Caco-2 (cell line): ENCODE measurements at places on chromosomes 5 and 9.

DNA sequence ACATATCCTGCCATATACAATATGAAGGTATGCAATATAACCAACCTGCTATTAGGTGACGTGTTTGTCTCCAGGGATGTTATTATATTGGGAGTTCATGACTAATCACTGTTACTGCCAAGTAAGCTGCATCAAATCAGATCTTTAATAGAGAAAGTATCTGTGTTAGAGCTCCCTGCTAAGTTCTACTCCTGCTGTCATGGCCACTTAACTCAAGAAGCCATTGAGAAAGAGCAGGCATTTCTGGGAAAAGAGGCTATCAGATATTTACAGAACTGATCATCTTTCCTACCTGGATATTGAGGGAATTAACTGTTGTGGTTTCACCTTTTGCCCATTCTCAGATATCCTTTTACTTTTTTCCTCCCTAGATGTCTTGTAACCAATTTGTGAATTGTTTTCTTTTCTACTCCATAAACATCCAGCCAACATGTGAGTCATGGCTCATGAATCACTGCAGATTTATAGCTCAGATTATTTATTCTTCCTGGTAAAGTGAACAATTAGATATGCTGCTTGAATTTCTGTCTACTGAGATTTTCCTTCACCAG lies 634.8 kb upstream of the FAM174A start:
- H3K4me3 ChIP-seq, result no peak overlapping the region
- no peaks in the 10 kb centered on the region for H3K4me1 ChIP-seq
- no peaks in the 10 kb centered on the region for H3K27me3 ChIP-seq
- H3K27ac ChIP-seq, result no peak overlapping the region
- no peaks in the 10 kb centered on the region for H3K36me3 ChIP-seq
- no peak for DNase-seq

DNA sequence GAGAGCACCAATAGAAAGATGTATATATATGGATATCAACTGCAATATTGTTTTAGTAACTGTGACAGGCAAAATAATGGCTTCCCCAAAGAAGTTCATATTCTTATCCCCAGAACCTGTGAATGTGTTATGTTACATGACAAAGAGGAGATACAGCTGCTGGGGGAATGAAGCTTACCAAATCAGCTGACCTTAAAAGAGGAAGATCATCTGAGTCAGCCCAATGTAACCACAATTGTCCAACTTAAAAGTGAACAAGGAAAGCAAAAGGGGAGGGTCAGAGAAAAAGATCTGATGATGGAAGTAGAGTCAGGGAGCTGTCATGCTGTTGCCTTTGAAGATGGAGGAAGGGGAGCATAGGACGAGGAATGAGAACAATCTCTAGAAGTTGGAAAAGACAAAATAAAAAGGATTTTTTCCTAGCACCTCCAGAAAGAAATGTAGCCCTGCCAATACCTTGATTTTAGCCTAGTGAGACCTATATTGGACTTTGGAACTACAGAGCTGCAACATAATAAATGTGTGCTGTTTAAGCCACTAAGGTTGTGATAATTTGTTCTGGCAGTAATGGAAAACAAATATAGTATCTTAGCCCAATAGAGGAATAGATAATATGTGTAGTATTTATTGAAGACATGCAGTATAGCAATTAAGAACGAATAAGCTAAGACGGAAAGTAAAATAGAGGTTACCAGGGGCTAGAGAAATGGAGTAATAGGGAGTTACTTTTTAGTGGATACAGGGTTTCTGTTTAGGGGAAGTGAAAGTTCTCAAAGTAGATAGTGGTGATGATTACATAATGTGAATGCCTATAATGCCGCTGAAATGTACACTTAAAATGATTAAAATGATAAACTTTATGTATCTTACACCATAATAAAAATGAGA lies 115.9 kb downstream of the PIK3R1 start:
- H3K27me3 ChIP-seq, result no peaks in the 10 kb centered on the region
- no peaks in the 10 kb centered on the region for H3K4me1 ChIP-seq
- H3K36me3 ChIP-seq, result no peaks in the 10 kb centered on the region
- no peak for DNase-seq
- no peak overlapping the region for H3K4me3 ChIP-seq

- no peak for DNase-seq
- H3K27me3 ChIP-seq, result no peaks in the 10 kb centered on the region
Observed at GRCh38 chr5:61076626-61077025, 85.6 kb downstream of the SMIM15 start.

DNA sequence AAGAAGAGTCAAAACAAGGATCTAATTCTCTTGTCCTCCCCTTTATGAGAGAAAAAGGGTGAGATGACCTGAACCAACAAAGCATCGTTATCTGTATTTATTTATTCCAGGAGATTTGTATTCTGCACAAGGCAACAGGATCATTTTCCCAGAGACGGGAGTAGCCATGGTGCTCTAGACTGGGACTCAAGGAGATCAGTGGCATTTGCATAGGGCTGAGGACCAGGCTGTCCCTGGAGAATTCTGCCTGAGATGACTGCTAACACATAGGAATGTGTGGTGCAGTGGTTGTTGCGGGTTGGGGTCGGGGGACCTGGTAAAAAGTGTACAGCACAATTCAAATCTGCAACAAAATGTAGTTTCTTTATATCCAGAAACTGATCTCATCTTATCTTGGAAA lies 22.3 kb upstream of the ZNF474 start:
- no peak for DNase-seq
- no peak overlapping the region for H3K27ac ChIP-seq
- H3K36me3 ChIP-seq, result no peaks in the 10 kb centered on the region
- no peak overlapping the region for H3K4me3 ChIP-seq
- no peaks in the 10 kb centered on the region for H3K27me3 ChIP-seq

DNA sequence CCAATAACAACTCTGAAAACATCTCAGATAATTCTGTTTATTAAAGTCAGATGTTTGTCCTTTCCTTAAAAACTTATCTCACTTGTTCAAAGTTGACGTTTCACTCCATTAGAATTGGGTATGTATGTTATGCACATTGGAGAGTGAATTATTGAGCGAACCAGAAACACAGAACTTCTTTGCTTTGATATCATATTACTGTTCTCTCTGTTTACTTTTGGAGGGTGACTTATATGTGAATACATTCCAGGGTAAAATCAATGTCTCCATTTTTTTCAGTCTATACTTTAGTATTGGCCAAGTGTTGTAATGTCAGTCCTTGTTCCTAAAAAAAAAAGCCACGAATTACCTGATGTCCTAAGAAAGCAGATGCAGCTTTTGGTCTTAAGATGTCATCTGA lies 307.4 kb downstream of the CSNK1G3 start:
- no peak overlapping the region for H3K27ac ChIP-seq
- H3K4me3 ChIP-seq, result no peak overlapping the region
- H3K27me3 ChIP-seq, result no peaks in the 10 kb centered on the region
- no peaks in the 10 kb centered on the region for H3K36me3 ChIP-seq
- no peak for DNase-seq
- no peaks in the 10 kb centered on the region for H3K4me1 ChIP-seq

- H3K27ac ChIP-seq, result peak overlapping the region; percentile 65
- no peak overlapping the region for H3K4me3 ChIP-seq
- peak; percentile 77 for DNase-seq
Observed at GRCh38 chr5:39283231-39283818, 64.0 kb upstream of the FYB1 start.

DNA sequence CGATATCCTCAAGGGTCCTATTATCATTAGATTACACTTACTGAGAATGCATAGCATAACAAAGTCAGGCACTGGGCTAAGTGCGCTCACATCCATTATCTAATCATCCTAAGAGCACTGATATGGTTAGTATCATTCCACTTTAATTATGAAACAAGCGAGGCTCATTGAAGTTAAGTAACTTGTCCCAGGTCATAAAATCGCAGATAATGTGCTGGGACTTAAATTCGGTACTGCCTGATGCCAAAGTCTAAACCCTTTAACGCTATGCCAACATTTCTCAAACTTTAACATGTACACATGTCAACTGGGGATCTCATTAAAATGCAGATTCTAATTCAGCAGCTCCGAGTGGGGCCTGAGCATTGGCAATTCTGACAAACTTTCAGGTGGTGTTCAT lies 204.7 kb downstream of the PTTG1 start:
- H3K27ac ChIP-seq, result no peak overlapping the region
- no peaks in the 10 kb centered on the region for H3K4me1 ChIP-seq
- no peak for DNase-seq

- no peak for DNase-seq
Observed at GRCh38 chr5:154260224-154260927, 69.8 kb downstream of the GALNT10 start.

GRCh38 chr9:73531051-73531532 lies 379.4 kb downstream of the ANXA1 start:
- no peaks in the 10 kb centered on the region for H3K36me3 ChIP-seq
- H3K27me3 ChIP-seq, result no peaks in the 10 kb centered on the region
- no peak overlapping the region for H3K27ac ChIP-seq
- H3K4me3 ChIP-seq, result no peak overlapping the region
- no peaks in the 10 kb centered on the region for H3K4me1 ChIP-seq

- H3K4me3 ChIP-seq, result peak overlapping the region; percentile 53
- no peaks in the 10 kb centered on the region for H3K27me3 ChIP-seq
- no peaks in the 10 kb centered on the region for H3K36me3 ChIP-seq
- H3K4me1 ChIP-seq, result no peaks in the 10 kb centered on the region
Observed at GRCh38 chr9:2016408-2017330, 1.5 kb downstream of the SMARCA2 start.

DNA sequence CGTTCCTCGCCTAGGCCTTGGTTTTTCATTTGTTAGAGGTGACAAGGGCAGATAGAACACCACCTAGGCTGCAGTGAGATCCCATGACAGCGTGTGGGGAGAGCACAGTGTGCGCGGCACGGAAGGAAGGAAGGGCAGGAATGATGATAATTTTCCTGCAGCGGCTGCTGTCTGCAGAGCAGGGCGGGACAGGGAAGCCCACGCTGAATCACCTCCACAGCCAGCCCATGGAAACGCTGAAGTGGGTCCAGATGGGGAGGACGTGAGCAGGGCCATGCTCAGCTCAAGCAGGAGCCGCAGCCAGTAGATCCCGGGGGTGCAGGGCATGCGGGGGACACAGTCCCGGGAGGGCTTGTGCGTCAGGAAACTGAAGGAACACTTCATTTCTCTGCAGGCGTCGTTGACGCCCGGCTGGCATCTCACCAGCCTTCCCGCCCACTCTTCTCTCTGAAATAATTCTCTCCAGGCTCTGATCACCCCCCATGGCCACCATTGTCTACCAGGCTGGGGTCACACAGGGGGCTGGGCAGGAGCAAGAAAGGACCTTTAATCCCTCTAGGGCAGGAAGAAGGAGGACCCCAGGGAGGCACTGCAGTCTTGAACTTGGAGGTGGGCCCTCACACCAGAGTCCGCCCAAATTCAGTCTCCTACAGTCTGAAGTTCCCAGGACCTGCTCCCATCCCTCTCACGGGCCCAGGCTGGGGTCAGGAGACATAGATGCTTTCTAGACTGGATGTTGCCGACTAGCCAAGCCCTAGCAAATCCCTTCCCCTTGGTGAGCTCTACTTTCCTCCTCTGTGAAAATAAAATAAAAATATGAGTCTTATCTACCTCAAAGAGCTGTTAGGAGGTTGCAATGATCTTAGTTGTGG lies 20.9 kb upstream of the SYNPO start:
- no peak overlapping the region for H3K4me3 ChIP-seq
- no peaks in the 10 kb centered on the region for H3K27me3 ChIP-seq
- no peak for DNase-seq
- no peaks in the 10 kb centered on the region for H3K36me3 ChIP-seq
- H3K4me1 ChIP-seq, result no peaks in the 10 kb centered on the region; the same call in 1 of the 2 replicates

DNA sequence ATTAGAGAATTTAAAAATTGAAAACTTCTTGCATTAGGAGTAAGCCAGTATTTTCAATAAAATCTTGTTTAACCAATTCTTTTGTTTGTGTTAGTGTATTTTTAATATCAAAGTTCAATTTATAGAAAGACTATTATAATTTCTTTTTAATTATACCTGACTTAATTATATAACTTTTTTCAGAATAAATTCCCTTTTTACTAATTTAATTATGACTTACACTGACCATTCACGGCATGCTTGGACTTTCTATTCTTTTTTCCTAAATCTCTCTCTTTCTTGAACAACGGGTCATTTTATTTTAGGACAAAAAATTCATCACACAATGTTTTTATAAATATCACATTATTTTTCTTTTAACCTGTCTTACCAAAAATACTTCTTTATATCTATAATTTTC lies 555.3 kb upstream of the PTGER4 start:
- H3K4me3 ChIP-seq, result no peak overlapping the region
- no peaks in the 10 kb centered on the region for H3K4me1 ChIP-seq
- H3K36me3 ChIP-seq, result no peaks in the 10 kb centered on the region
- H3K27ac ChIP-seq, result no peak overlapping the region
- DNase-seq, result no peak

DNA sequence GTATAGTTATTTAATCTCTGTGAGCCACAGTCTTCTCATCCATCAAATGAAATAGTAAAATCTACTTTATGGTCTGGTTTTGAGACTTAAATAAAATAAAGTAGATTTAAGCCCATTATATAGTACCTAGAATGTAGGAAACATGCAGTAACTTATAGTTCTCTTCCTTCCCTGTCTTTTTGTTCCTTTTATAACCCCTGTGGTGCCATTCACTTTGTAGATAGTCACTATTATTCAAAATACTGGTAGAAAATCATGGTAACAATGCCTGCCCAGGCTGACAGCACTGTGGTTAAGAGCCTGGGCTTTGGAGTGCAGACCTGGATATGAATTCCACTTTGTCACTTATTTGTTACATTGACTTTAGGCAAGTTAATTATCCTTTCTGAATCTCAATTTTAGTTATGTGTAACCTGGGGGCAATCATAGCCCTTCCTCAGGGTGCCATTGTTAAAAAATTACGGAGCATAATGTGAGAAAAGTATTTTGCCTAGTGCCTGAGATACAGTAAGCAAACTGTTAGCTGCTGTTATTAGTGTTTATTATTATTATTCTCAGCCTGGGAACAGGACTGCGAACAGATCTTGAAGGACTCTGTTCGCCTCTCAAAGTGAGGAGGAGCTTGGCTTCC lies 100.4 kb downstream of the RALGPS1 start:
- H3K27me3 ChIP-seq, result no peaks in the 10 kb centered on the region
- no peak for DNase-seq
- H3K36me3 ChIP-seq, result no peaks in the 10 kb centered on the region
- H3K4me1 ChIP-seq, result no peaks in the 10 kb centered on the region

- no peaks in the 10 kb centered on the region for H3K27me3 ChIP-seq
- peaks cover 7% of the 10 kb centered on the region for H3K4me1 ChIP-seq
- no peak overlapping the region for H3K4me3 ChIP-seq
Observed at GRCh38 chr5:160486573-160486972, 64.9 kb downstream of the PTTG1 start.

DNA sequence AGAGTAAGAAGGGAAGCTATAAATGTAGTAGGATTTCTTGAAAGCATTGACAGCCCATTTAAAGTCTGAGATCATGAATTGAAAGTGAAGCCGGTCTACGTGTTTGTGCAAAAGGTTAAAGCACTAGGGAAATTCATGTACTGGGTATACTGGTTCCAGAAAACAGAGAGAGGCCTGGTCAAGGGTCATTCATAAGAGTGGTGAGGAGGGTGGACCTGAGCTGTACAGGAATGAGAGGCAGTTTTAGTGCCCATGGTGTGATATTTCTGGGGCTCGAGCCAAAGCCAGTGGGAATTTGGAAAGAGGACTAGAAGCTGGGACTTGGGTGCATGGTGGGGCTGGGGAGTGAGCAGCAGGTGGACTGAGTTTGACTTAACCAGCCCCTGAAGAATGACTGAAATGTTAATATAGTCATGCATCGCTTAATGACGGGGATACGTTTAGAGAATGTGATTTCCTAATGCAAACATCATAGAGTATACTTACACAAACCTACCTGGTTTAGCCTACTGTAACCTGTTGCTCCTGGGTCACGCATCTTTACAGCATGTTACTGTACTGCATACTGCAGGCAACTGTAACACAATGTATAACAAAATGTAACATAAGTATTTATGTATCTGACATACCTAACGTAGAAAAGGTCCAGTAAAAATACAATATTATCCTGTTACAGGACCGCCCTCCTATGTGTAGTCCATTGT lies 173.0 kb downstream of the MAST4 start:
- no peaks in the 10 kb centered on the region for H3K27me3 ChIP-seq
- no peak for DNase-seq
- no peak overlapping the region for H3K4me3 ChIP-seq
- H3K27ac ChIP-seq, result no peak overlapping the region
